ENCODE measurements at places on chromosomes 1 and 21.

- no peak for DNase-seq
Observed at GRCh38 chr1:246978785-246979184, 29.1 kb downstream of the ZNF695 start.

DNA sequence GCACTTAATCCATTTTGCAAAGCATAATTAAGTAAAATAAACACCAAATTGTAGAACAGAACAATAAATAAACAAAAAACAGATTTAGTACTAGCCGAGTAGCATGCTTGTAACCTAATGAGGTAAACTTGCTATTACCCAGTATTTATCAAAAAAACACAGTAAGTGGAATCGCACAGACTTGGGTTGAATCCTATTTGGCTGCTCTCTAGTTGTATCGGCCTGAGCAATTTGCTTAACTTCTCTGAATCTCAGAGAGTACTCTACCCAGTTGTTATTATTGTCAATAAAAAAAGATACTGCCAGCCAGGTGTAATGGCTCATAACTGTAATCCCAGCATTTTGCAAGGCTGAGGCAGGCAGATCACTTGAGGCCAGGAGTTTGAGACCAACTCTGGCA lies 664.3 kb downstream of the ADGRL2 start:
- DNase-seq: no peak

- no peak for DNase-seq
Observed at GRCh38 chr1:197944485-197944884, 27.3 kb downstream of the LHX9 start.

- peak; percentile 32 for DNase-seq
Observed at GRCh38 chr1:232123775-232124659, 497.4 kb downstream of the DISC1 start.

- DNase-seq: no peak
Observed at GRCh38 chr21:36433059-36433709, 46.7 kb downstream of the CLDN14 start.

GRCh38 chr21:41510500-41510899 lies 2.5 kb upstream of the TMPRSS2 start:
- no peak for DNase-seq

DNA sequence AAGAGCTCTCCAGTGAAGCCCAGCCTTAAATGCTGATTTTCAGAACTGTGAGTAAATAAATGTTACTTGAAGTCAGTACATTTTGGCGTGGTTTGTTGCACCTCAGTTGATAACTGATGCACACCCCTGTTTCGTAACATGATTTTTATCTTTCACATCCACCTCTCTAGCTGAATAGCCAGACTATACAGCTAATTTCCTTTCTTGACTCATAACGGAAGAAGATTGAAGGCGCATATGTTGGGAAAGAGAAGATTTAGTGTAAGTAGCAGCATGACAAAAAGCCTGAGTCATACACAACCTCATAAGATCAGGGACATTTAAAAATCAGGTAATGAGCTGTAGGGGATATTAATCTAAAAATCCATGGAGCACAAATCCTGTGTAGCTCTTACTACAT lies 716.2 kb upstream of the ZP4 start:
- DNase-seq: peak; percentile 6

- DNase-seq: no peak
Observed at GRCh38 chr1:89790592-89790991, 30.2 kb upstream of the LRRC8D start.

- DNase-seq: no peak
Observed at GRCh38 chr1:20493309-20493708, 7.3 kb upstream of the CAMK2N1 start.

- DNase-seq: no peak
Observed at GRCh38 chr21:35426469-35426868, 377.4 kb upstream of the RUNX1 start.

GRCh38 chr1:208917281-208917680 lies 666.2 kb upstream of the CAMK1G start:
- no peak for DNase-seq

GRCh38 chr21:31162827-31163226 lies 124.6 kb upstream of the KRTAP19-8 start:
- peak; percentile 40 for DNase-seq

GRCh38 chr1:26585471-26585870 lies 55.9 kb downstream of the RPS6KA1 start:
- no peak for DNase-seq

DNA sequence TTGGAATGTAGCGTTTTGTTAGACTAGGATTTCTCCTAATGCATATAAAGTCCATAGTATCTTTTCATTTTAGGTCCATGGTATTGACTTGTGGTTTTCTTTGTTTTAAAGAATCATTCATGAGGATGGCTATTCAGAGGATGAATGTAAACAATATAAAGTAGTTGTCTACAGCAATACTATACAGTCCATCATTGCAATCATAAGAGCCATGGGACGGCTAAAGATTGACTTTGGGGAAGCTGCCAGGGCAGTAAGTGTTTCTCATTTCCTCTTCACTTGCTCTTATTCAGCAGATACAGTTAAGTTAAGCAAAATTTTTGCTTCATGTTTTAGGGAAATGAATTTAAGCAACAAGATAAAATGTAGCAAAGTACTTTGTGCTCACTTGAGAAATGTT lies 25.4 kb downstream of the GNAI3 start:
- DNase-seq: no peak

GRCh38 chr1:39104158-39105060 lies 78.3 kb downstream of the NDUFS5 start:
- DNase-seq: peak; percentile 33

GRCh38 chr1:244863491-244864252 lies 671 bp downstream of the HNRNPU start:
- no peak for DNase-seq

DNA sequence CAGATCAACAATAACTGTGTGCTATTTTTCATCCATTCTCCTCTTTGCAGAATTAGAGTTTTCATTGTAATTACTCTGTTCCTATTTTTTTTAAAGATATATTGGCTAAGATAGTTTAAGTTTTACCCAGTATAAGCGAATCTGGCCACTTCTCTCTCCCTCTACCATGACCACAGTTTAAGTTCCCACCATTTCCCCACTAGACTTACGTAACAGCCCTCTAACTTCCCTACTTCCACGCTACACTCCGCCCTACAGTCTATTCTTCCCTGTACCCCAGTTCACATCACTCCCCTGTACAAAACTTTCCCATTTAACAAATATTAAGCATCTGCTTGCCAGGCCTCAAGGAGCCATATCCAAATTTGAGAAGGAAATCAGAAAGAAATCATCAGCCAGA lies 16.5 kb downstream of the CTSK start:
- no peak for DNase-seq

- peak; percentile 95 for DNase-seq
Observed at GRCh38 chr1:234499119-234499942, 20.4 kb upstream of the TARBP1 start.

DNA sequence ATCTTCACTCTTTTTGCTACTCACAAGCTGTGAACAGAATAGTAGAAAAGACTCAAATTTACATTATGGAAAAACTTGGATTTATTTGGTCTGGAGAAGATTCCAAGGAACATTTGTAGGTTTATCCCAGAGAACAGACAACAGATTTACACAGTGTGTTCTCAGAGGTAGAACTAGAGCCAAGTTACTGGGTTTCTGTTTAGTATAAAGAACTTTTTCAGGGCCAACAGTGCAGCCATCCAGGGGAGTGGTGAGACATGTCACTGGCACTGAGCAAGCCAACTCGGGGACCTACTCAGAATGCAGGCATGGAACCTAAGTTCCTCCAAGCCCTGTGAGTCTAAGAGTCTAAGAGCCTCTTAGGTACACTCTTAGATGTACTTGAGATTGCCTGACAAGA lies 142.6 kb downstream of the OMA1 start:
- DNase-seq: no peak

All from fibroblast of skin of scalp (primary cell).